ENCODE measurements at places on chromosomes 2 and 18. TPM values are rescaled to one million over a fixed set of nuclear protein-coding genes. Genes with fewer than 3 reads are reported as not detected.

The SDC1 gene
- polyA plus RNA-seq: 22.2 TPM

The TPO gene
- polyA plus RNA-seq: 0.20 TPM

The GCG gene
- polyA plus RNA-seq: not detected

DNA sequence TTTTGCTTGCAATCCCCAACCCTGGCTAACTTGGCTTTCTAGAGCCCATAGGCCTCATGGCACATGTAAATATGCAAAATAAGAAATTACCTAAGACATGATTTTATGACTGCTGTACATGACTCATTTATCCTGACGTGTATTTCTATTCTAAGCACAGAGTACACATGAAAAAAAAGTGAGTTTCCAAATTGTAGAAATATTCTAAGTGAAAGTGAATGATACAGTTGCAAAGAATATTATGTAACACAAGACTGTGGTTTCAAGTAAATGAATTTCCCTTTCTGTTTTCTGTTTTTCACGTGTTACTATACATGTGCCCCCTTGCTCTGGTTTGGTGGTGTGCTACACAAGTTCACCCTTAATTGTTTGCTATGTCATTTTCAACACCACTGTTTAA lies 162.4 kb downstream of the LRP1B start:
- no peak for DNase-seq

DNA sequence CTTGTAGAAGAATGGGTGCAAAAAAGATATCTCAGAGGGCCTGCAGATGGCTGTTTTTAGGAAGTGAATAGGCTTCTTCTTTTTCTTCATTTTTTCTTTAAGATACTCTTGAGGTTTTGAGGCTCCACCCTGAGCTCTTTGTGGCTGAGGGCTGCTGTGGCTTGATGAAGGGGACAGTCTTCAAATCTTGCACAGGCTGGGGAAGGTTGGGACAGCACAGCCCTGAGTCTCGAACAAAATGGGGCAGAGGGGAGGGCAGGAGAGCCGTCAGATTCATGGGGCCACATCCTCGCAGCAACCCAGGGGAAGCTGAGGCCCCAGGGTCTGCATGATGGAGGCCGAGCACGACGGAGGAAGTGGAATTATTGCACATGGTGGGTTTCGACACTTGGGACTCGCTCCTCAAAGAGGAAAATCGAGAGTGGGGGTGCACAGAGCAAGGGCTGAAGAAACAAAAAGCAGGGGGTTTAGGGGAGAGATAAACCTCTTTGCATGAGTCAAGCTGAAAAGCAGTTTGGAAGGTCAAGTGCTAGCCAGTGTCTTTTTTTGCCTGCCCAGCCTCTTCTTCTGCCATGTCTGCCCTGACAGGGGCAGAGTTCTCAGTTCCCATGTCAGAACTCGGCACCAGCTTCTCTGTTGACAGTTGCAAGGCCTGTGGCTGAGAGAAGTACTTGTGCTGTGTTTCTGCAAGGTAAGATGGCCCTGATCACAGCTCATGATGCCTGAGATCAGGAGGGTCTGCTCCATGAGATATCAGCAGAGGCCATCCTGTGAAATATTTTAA lies 19.5 kb downstream of the INPP4A start:
- DNase-seq: no peak

DNA sequence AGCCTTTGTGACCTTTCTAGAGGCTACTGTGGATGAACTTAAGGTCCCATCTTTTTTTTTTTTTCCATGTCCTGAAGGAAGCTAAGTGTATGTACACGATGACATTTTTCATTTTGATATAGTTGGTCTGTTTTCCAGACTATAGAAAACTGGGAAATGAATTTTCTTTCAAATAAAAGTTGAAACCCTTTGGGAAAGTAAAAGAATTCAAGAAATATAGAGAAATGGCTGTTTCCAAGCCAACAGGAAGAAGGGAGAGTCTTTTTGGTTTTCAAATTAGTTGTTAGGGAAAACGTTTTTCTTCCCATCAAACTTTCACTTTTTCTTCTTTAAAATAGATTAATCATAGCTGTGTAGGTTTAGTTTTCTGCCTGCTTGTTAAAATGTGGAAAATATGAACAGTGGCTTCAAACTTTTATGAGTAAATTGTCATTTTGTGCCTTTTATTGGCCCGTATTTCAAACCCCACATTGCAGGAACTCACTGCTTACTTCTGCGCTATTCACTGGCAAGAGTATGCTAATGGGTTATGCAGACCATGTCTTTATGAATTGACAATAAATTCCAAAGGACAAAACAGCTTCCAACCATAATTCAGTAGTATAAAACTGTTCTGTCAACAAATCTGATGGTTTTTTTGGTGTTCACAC lies 27.7 kb upstream of the LYPD1 start:
- DNase-seq: no peak

- no peak for DNase-seq
These were observed 94.5 kb downstream of the ZBTB7C start for GRCh38 chr18:48314690-48315089.

Measured in left kidney (tissue), 8 donors.